ENCODE measurements at places on chromosomes 4 and X.

GRCh38 chrX:20311505-20311904, 44.8 kb upstream of the RPS6KA3 start:
- no peak for DNase-seq

- DNase-seq, result no peak
These were observed 50.0 kb downstream of the ATOH1 start for GRCh38 chr4:93878566-93878965.

DNA sequence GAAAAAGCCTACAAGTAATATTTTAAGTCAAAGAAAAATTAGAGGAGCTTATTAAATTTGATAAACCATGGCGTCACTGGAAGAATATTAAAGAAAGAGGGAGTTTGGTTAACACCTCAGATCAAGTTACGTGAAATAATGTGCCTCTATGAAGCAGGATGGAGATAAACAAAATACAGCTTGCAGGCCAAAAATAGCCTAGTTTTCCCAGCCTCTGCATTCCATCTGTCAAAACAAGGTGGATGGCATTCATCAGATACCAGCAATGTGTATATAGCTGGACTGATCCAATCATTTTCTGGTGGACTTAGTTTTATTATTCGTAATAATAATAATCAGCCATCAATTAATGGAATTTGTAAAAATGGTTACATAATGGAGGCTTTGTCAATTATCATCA, 230.7 kb downstream of the NR3C2 start:
- no peak for DNase-seq

GRCh38 chr4:165767671-165768070, 105.4 kb upstream of the TLL1 start:
- DNase-seq, result no peak

GRCh38 chrX:101231080-101231479, 11.5 kb downstream of the DRP2 start:
- no peak for DNase-seq

DNA sequence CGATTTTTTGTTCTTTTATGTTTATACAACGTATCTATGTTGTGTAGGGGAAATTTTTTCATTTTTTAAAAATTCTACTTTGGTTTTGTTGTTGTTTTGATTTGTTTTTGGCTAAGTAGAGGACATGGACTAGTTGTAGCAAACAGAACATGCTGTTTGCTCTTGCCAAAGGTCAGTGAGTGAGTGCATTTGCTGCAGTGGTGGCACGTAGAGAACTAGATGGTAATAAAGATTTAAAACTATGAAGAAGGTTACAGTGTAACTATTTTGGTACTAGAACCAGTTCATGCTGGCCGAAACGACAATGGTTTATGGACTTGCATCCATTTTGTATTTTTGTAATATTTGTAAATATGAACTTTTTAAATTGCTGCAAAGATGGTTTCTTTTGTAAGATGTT, 1.9 kb upstream of the SCML1 start:
- DNase-seq, result no peak

GRCh38 chr4:92120810-92121498, 182.8 kb upstream of the GRID2 start:
- DNase-seq, result peak; percentile 41

DNA sequence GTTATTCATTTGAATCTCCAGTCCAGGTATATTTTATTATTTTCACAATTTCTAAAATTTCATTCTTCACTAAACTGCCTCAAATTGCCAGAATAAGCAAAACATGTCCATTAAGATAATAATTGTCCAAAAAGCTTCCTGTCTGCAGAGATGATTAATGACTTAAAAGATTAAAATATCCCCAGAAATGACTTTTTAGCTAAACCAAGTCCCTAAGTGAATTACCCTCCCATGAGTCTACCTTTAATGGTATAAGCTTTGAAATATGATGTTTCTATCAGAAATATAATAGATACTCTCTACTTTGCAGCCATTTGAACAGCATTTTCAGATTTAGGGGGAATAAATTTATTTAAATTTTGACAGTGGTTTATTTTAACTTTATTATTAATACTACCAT, 289.2 kb upstream of the EMCN start:
- no peak for DNase-seq

DNA sequence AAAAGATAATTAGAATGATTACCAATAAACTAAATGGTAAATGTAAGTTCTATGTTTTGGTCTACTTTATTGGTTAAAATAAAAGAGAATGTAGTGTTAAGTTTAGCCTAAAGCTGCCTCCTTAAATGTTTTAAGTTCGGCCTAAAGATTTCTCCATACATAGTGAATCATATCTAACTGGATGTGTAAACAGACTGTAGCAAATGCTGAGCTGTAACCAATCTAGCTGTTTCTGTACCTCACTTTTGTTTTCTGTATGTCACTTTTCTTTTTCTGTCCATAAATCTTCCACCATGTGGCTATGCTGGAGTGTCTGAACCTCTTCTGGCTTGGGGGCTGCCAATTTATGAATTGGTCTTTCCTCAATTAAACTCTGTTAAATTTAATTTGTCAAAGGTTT, 121.2 kb downstream of the TBCK start:
- DNase-seq, result no peak

GRCh38 chr4:67327245-67328017, 217.9 kb downstream of the CENPC start:
- peak; percentile 16 for DNase-seq

DNA sequence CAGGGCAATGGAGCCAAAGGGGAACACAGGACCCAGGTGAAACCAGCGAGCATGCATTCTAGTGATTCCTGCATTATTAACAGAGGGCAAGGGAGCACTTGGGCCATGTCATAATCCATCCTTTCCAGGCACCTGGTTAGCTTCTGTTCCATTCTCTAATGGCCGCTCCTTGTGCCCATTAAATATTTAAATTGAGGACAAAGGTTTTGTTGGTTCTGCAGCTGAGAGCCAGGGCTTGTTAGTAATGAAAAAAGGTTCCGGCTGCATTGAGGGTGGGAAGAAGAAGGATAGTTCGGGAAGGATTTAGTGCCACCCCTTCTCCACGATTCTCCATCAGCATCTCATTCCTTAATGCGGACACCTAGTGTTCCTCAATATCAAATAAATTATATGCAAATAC, 13.6 kb downstream of the SOD3 start:
- no peak for DNase-seq

DNA sequence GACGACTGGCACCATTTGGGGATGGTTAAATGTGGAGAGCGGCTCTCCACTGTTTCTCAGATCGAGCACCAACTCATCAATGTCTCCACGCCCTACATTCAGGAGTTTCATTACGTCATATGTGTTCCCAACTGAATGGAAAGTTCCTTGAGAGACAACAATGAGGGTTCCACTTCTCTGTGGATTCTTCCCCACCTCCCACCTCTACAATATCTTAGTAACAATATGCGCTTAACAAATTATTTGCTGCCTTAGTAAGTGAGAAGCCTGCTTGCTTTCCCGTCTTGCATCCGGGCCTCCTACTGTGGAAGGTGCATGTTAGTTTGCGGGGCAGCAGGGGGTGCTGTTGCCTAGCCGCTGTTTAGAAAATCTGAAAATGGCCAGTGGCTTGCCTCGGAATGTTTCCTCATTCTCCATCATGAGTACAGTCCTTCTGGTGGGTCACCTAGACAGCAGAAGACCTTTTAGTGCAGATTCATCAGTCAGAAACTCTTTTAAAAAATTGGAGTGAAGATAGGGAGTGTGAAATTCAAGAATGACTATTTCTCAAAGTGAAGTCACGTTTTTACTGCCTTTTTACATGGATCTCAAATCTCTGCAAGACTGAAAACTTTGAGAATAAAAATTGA, 55.7 kb downstream of the PHOX2B start:
- peak; percentile 39 for DNase-seq

GRCh38 chr4:4923201-4923600, 63.7 kb downstream of the MSX1 start:
- DNase-seq, result no peak

DNA sequence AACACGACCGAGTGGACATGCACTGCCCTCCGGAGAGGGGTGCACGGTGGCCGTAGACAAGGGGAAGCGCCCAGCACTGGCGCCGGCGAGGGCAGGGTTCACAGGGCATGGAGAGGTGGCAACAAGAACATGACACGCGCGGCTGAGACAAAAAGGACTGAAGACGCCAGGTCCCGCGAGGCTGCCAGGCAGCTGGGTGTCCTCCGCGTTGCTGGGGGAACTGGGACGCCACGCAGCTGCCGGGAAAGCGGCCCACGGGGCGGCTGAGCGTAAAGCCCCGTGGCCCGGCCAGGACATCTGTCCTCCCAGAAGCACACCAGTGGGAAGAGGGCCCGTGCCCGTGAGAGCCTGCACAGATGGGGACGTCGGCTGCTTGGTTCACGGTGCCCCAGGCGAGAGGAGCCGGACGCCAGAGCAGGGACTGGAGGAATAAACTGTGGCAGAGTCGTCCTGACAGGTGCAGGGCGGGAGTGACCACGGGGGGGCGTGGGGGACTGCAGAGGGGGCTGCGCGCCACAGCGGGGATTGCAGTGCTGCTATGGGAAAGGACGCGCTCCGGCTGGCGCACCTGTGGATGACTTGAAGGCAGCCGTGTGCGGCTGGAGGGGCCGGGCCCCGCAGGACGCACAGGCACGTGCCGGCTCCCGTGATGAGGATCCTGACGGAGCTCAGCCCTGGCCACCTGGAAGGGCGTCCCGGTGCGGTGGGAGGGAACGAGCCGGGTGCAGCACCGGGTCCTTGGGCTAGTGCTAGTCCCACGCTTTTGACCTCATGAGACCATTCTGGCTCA, 32.1 kb upstream of the GTPBP6 start:
- no peak for DNase-seq

- DNase-seq, result no peak
These were observed 142.8 kb downstream of the NDST3 start for GRCh38 chr4:118177126-118177525.

- DNase-seq, result no peak
These were observed 1331.8 kb downstream of the PCDH19 start for GRCh38 chrX:99078301-99078700.

DNA sequence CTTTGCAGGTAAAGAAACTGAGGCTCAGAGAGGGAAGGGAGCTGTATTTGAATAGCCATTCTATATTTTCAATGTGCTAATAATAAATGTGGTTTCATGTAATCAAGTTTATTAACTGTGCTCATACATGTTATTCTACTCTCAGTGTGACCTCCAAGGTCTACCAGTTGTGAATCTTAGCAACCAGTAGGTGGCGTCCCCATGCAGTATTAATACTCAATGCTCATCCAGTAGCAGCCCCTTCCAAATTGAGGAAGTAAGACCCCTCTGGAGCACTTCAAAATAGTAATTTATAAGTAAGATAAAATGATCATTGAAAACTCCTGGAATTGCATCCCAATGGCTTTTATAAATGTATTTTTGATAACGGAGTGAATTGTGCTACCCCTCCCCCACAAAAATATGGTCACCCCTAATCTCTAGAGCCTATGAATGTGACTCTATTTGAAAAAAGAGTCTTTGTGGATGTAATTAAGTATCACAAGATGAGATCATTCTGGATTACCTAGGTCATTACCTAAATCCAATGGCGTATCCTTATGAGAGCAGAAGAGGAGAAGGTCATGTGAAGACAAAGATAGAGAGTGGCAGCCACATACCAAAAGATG, 20.4 kb upstream of the SEPSECS start:
- peak; percentile 40 for DNase-seq

DNA sequence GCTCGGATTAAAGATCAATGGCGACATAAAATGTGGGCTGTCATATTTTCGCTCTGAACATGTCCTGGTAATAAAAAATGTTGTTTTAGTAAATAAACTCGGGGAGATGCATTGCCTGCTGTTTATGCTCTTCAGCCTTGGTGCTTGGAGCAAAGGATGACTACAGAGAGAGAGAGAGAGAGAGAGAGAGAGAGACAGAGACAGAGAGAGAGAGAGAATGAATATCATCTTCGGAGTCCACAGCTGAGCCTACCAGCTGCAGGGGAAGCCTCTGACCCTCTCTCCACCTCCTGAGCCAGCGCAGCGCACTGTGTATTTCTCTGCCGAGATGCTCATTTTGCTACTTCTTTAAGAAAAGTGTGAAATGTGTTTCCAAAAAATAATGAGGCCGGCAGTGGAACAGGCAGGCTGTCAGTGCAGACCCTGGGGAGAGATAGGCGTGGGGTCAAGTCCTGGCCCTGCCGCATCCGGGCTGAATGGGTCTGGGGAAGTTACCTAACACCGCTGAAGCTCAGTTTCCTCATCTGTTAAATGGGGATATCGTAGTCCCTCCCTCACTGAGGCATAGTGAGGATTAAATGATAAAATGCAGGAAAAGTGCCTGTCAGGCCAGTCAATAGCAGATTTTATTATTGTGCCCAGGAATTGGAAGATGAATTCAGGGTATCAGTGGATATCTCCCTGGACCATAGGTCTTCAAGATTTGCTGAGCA, 58.5 kb upstream of the LGI2 start:
- no peak for DNase-seq

- peak; percentile 70 for DNase-seq
These were observed 64.5 kb downstream of the TENM3 start for GRCh38 chr4:182307746-182308145.

DNA sequence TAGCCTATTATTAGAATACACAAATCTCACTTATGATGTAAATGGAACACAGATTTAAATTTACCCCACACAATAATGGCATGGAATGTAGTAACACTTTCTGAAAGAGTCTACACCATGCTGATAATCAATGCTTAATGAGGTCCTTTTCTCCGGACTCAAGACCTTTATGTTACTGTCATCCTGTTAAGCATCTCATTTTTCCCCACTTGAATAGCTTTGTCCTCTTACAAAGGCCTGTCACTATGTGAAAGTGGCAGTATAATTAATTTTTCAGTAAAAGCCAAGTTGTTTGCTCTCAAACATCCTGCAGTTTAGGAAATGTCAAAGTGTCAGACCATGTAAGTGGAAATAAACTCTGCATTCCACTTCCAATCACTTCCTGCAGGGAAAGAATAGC, 96.4 kb downstream of the GPC3 start:
- no peak for DNase-seq

- DNase-seq, result no peak
These were observed 135.3 kb downstream of the ZNF518B start for GRCh38 chr4:10321931-10322330.

DNA sequence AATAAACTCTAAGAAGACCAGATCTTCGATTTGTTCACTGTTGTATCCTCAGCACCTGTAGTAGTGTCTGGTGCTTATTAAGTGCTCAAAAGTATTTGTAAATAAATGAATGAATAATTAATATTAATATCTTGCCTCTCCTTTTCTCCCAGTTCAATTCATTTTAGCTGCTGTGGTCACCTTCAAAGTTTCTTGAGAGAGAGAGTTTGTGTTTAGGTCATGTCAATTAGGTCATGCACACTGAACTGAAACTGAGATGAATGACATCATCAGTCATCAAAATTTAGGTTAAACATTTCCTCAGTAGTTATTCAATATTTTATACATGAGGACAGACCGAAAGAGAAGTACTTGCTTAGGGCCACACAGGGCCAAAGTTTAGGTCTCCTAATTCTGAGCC, 73.5 kb downstream of the ANXA3 start:
- no peak for DNase-seq

DNA sequence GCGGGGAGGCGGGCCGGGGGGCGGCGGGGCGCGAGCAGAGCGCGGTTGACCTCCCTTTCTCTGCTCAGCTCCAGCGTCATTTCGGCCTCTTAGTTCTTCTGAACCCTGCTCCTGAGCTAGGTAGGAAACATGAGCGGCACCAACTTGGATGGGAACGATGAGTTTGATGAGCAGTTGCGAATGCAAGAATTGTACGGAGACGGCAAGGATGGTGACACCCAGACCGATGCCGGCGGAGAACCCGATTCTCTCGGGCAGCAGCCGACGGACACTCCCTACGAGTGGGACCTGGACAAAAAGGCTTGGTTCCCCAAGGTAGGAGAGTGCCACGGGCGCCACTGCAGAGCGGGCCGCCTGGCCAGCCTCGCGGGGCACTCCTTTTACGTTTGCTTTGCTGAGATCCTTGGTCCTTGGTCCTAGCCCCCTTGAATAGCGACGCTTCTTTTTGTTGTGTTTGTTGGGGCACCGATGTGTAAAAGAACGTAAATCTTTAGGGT, at the start of gene HTATSF1:
TSS of gene HTATSF1 (plus strand) at position 37 of the 497 bp plus-strand sequence. CDS start at position 130, 93 bp downstream.
- DNase-seq, result no peak
